Sciatic nerve (tissue), 2 donors: ENCODE measurements at places on chromosomes 6 and 20.
A peak's percentile ranks its signal among the peaks of the same experiment; 100 is the strongest.

GRCh38 chr6:34571388-34571787 is 15.3 kb upstream of the SPDEF start:
- DNase-seq, result no peak

GRCh38 chr6:45677381-45678284 is 299.9 kb upstream of the SUPT3H start:
- no peak for DNase-seq

- no peak for DNase-seq
Measured at GRCh38 chr6:163617549-163617948, 203.0 kb downstream of the QKI start.

- no peak for DNase-seq
Measured at GRCh38 chr6:108275976-108276375, 15.1 kb upstream of the SNX3 start.

DNA sequence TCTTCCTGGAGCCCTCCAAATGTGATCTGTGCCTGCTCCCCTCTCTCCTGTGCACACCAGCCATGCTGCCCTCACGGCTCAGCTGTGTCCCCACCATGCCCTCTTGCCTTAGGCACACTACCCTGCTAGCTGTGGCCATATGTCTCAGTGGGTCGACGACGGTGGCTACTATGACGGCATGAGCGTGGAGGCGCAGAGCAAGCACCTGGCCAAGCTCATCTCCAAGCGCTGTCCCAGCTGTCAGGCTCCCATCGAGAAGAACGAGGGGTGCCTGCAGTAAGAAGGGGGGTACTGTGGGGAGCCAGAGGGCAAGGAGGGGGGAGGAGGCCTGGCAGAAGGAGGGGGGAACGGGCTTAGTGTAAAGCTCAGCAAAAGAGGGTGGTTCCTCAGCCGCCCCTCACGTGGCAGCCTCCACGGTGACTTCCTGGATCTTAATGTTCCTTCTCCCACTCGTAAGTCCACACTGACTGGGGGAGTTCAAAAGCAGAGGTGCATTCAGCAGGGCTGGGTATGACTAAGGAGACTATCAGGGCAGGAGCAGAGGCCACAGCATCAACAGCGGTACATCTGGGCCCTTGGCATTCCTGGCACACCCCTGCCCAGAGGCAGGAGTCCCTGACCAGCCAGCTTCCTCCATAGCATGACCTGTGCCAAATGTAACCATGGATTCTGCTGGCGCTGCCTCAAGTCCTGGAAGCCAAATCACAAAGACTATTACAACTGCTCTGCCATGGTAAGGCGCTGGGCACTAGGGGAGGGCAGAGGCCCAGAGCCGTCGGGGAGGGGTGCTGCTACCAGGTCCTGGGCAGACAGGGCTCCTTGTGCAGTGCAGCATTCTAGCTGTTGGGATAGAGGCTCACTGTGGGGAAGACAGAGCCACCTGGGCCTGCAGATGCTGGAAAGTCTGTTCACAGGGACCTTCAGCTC is 8.0 kb downstream of the DNPH1 start:
- DNase-seq, result no peak

- no peak for DNase-seq
Measured at GRCh38 chr6:39140556-39141167, 25.7 kb upstream of the SAYSD1 start.

DNA sequence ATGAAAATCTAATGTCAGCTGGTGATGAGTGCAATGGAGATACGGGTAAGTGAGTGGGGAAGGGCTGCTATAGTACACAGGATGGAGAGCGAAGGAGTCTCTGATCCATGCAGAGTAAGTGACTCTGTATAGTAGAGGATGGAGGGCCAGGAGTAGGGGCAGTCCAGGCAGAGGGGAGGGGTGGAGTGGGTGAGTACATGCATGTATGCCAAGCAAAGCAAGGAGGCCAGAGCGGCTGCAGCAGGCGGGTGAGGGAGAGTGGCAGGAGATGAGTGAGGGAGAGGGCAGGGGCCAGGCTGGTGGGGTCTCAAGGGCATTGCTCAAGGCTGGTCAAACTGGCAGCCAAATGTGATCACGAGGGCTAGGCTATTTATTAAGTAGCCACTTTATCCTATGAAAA is 94.0 kb downstream of the PREP start:
- no peak for DNase-seq

- DNase-seq, result no peak
Measured at GRCh38 chr20:3728876-3729275, 3.6 kb upstream of the HSPA12B start.

GRCh38 chr6:166465671-166466087 is 82.9 kb upstream of the MPC1 start:
- DNase-seq, result peak; percentile 60

DNA sequence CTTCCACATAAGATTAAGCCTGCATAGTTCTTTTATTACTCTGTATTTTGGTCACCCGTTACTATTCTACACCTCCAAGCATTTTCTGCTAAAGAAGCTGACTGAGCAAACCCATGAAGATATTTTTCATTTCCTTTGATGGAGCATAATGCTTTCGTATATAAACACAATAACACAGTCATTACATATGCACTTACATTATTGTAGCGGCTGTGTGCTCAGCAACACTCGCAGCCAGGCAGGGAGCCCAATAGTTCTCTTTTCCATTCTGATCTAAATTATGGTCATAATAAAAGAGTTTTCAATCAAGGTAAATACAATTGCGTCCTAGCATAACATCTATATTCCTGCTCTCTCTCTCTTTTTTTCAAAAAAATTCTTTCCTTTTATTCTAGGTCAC is 69.6 kb upstream of the TFB1M start:
- DNase-seq, result no peak

DNA sequence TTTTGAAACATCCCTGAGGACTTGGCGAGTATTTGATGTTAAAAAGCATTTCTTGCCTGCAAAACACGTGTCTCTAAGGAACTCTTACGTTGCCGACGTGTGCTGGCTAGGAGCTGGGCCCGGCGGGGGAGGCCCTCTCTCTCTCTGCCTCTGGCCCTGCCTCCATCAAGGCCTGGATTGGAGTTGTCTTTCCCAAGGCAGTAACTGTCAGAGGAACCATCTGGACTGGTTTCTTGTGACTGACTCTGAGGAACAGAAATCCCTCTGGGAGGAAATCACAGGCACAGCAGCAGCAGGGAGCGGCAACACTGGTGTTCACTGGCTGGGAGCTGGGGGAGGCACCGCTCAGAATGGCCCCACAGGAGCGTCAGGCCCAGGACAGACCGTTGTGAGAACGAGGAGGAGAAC is 244.2 kb downstream of the NRN1 start:
- DNase-seq, result no peak

GRCh38 chr6:52964318-52964717 is 30.8 kb downstream of the GSTA4 start:
- DNase-seq, result no peak

GRCh38 chr6:70900047-70900446 is 56.8 kb downstream of the B3GAT2 start:
- DNase-seq, result no peak

GRCh38 chr20:58590679-58591473 is 60.2 kb upstream of the STX16 start:
- DNase-seq, result no peak

- no peak for DNase-seq
Measured at GRCh38 chr20:64130876-64131275, 23.5 kb upstream of the NPBWR2 start.

DNA sequence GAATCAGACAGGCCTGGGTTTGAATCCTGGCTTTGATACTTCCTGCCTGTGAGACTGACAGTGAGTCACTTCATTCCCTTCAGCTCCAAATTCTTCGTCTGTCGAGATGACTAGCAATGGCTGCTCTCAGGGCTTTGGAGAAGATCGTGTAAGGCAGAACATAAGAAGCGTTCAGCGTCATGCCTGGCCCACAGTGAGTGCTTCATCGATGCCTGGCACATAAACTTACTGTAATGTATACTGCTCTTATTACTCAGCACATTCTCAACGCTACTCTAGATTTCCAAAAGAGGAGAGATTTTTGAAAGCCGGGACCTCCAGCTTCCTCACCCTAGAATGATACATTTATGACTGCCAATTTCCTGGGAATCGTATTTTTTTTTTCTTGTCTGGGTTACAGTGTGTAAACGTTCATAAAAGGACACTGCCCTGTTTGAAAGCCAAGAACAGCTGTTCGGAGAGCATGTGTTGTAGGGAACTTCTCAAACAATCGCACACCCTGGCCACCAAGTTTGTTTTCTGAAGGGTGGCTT is 16.2 kb upstream of the BCAS1 start:
- no peak for DNase-seq

GRCh38 chr6:8982668-8983067 is 547.3 kb upstream of the SLC35B3 start:
- no peak for DNase-seq

- DNase-seq, result no peak
Measured at GRCh38 chr6:6683969-6684833, 95.7 kb downstream of the LY86 start.

DNA sequence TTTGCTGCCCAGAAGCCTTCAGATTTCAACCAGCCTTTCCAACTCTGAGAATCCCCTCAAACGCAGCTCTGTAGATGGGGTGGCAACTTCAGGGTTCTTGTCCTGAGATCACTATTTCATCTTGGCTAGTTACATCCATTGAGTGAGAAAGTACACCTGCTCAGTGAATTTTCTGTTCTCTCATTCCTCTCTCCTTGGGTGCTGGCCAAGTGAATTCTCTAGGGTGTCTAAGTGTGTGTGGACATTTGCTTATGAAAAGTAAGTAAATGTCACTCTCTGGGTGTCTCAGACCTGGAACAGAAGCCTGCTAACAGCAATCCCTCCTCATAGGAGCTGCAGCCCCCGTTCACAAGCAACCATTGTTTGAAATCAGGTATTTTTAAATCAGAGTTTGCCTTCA is 3.8 kb downstream of the RIN2 start:
- no peak for DNase-seq
